Psoas muscle (tissue), 8 donors: ENCODE measurements at places on chromosomes 3 and 15.

DNA sequence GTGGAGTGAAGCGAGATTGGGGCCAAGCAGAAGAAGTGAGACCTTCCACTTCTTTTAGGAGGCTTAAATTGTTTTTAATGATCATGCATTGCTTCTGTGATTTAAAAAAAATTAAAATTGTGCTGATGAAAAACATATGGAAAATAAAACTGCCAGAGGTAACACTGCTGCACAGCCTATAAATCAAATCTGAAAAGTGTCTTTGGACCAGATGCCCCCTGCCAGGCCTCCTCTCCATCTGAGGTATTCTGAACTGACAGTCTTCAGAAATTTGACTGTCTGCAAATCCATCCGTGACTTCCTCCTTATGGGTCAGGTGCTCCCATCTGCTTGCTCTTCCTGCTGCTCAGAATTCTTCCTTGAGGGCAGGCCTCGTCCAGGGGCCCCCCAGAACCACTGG is 108.5 kb upstream of the NR2E3 start:
- DNase-seq = no peak

DNA sequence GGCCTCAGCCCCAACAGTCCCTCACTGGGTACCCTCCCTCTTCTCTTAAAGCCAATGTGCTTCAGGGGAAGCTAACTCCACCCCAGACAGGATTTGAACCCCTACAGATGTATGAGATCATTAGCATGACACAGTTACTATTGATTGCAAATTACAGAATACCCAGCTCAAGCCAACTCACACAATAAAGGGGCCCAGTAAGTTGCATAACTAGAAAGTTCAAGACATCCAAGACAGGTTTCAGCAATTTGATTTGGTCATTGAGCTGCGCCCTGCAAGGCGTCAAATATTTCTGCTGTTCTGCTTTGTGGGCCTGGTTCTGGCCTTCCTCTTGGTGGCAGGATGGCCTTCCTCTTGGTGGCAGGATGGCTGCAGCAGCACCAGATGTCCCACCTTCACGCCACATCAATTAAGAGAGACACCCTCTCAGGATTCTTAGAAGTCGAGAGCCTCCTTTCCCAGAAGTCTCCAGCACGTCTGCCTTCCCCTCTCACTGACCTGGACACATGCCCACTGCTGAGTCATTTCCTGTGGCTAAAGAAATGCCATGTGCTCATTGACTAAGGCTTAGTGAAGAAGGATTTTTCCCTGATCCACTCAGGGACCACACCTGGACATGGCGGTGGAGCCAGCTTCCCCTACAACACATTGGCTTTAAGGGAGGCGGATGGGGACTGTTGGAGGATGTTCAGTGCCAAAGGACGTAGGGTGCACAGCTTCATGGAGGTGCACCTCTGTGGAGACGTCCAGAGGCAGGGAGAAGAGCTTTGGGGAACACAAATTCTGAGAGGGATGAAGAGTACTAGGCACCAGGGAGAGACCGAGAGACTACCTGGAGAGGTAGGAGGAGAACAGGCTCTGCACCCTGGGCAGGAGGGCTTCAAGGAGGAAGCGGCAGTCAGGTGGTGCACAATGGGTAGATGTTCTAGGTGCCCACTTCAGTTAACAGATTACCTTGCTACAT is 49.1 kb downstream of the DNASE1L3 start:
- DNase-seq = peak; percentile 70

DNA sequence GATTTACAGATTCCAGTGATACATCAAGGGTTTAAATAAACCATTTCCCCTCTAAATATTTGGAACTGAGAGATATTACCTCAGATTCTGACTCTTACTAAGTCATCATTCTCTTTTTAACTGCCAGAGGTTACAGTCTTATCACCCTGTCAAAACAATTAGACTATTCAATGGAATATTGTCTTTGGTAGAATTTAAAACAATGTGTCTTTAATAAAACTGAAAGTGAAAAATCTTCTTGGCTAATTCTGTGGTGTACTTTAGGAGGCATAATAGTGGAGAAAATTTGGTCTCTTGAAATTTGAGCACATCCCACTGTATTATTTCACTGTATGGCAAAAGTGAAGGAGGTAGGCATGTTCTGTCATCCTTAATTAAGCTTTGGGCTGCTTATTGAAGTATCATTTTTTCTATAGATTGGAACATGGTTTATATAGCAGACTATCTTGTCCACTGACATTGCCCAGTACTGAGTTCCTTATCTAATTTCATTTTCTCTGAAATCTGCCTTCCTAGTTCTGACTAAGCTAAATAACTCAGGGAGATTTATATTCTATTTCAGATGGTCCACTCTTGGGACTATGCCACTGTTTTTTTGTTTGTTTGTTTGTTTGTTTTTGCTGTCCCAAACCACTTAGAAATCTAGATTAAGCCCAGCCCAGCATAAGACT is 48.0 kb upstream of the UTS2B start:
- no peak for DNase-seq

- no peak for DNase-seq
Observed at GRCh38 chr3:11452885-11453847, 181.0 kb downstream of the ATG7 start.

DNA sequence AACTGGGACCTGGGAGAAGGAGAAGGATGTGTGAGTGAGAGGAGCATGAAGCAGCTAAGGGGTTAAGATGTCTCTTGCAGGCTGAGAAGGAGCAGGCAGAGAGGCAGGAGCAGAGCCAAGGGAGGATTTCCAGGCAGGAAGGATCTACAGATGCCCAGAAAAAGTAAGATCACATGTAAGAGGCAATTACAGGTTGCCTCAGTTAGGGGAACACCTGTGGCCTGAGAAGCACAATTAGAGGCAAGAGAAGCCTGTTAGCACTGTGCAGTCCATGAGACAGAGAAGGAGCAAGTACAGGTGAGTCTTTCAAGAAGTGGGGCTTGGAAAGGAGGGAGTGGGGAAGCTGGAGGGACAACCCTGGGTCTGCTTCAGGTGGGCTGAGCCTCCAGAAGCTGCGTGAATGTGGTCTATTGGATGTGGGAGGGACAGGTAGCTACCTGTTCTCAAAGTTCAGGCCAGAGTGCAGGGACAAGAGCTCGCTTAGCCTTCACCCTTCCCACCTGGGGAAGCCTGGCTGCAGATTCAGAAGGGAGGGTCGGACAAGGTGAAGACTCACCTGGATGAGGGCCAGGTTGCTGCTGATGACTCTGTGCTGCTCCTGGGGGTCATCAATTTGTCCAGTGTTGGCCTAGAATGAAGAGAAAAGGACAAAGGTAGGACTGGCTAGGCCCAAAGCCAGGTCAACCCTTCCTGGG is 50.7 kb downstream of the SLC41A3 start:
- DNase-seq = no peak

DNA sequence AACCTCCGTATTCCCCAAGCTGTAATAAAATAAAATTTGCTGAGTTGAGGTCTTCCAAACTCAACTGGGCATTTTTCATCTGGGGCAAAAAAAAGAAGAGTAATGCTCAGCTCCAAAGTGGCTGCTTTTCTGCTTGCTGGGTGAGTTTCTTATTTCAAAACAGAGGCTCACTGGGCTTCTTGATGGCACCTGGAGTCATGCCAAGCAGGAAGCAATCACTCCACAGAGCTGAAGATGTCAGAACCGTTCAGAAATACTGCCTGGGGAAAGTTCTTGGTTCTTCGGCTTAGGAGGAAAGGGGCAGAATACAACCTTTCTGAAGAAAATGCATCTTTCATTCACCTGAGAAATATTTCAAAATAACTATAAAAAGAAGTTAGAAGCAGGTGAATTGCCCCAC is 4.1 kb downstream of the CCR9 start:
- DNase-seq = no peak

GRCh38 chr3:152317184-152317583 is 48.5 kb downstream of the MBNL1 start:
- no peak for DNase-seq

GRCh38 chr15:27628486-27628885 is 470.6 kb downstream of the OCA2 start:
- DNase-seq = no peak

DNA sequence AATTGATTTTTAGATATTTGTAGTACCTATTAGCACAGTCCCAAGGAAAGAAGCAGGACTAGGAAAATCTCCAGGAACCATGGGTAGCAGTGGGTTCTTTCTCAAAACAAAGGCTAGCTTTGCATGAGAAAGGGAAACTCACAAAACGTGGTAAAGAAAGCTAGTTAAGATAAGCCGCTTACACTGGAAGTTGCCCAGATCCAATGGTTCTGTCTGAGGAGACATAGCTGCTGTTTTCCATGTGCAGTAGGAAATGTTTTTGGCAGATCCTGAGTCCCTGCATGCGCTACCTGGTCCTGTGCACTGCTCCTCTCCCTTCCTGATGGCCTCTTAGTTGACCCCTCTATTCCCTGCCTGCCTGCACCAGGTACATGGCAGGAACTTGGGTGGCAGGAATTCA is 60.4 kb downstream of the TFG start:
- DNase-seq = no peak

DNA sequence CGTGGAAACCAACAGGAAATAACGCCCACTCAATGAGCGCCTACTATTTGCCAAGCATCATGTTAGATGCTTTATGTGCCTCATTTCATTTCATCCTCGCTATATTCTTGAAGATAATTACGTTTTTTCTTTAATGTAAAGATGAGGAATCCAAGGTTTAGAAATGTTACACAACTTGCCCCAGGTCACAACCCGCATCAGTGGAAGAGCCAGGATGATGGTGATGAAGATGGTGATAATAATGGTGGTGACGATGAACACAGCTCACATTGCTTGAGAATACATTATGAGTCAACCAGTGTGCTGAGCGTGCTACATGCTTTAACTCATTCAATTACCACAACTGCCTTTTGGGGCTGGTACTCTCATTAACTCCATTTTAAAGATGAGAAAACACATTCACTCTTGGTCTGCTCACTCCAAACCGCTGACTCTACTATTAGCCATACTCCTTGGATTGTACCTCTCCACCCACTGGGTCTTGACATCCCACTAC is 21.5 kb upstream of the MYO1E start:
- no peak for DNase-seq

DNA sequence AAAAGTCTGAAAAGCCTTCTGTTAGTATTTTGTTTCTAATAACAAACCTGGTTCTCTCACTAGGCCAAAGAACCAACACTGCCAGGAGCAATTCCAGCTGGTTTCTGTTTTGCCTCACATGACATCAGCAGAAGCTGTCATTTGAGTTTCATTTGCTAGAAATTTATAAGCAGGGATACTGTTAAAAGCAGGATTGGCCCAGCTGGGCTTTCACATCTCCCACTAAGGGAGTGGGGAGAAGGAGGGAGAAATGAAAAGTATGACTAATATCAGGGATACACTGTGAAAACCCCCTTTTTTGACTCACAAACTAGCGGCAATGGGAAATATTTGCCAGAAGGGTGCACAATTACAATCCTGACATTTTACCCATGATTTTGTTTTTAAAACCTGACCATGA is 5.3 kb downstream of the CCDC80 start:
- DNase-seq = no peak

DNA sequence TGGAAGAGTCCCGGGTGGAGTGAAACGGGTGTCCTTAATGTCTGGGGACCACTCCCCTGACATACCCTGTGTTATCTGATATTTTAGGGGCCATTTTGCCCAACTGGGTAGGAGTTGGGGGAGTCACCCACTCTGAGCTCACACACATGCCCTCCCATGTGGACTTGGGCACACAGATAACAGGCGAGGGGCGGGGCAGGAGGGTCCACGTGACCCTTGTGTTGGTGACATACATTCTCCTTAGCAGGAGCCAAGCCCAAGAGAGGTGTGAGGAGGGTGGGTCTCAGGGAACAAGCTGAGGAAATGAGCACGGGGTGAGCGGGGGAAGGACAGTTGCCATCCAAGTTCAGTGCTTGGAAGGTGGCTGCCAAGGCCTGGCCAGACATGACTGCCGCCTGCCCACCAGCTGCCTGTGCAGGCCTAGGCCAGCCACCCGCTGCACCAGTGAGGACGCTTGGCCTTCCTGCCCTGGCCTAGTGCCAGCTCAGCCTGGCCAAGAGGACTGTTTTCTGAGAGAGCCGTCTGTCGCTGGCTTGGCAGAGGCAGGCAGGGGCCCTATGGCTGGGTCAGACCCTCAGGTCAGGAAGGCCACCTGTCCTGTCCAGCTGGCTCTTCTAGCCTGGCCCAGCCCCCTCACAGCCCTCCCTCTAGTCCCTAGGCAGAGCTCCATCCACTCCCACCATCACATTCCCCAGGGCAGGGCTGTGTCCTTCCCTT is 31.3 kb upstream of the TMEM115 start:
- peak; percentile 62 for DNase-seq

DNA sequence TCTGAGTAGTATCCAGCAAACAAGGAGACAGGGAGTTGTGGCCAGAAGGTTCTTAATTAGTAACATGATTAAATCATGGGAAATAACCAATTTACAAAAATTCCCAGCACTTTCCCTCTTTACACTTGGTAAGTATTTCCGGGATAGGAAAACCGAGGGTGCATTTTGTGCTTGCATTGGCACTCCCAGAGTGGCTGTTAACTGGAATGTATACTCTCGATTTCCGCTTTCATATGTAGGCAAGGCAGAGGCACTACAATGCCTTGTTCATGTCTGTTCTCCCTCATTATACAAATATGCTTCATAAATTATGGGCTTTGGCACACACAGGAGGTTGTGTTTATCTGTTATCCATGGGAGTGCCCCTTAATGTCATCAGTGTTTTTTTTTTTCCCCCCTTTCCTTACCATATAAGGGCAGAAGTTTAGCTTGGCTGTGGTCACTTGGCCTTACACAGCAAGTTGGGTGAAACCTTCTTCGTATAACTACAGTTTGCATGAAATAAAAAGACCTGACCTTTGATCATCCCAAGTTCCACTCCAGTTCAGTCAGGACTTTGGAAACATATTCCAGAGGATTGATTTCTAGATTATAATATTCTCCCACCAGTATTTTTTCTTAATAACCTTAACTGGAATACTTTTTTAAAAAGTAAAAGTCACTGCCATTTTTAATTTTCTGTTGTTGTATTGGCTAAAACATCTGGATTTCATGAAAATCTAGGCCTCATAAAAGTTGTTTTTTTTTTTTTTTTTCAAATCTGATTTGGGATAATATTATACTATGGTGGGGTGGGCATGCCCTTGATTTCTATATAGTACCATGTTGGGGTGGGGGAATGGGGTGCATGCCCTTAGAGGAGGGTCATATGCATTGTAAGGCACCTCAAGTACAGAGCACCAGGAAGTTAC is 8.9 kb downstream of the TPM1 start:
- DNase-seq = no peak

- no peak for DNase-seq
Observed at GRCh38 chr15:62994975-62995681, 47.4 kb upstream of the TPM1 start.

GRCh38 chr15:59290295-59291212 is 82.1 kb downstream of the MYO1E start:
- no peak for DNase-seq

GRCh38 chr3:158471639-158472294 is 99.2 kb upstream of the MLF1 start:
- DNase-seq = no peak
